Stomach (tissue), 19 donors: ENCODE measurements at places on chromosomes 11 and 22.

GRCh38 chr11:414318-414857, 411 bp downstream of the SIGIRR start:
- DNase-seq = no peak

DNA sequence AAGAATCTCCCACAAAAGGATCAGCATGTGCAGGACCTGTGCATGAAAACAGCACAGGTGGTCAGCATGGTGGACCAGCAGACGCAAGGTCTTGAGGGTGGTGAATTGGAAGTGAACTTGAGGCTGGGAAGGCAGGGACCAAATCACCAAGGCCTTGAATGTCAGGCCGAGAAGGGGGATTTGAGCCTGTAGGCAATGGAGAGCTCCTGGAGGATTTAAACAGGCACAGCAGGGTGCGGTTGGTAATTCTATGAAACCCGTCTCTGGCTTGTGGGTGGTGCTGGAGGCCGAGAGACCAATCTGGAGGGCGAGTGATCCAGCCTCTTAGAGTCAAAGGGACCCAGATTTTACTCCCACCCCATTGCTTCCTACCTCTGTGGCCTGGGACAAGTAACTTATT, 2.4 kb downstream of the TSKU start:
- DNase-seq = no peak

- DNase-seq = peak; percentile 92
Observed at GRCh38 chr22:41557401-41558240, 3.2 kb upstream of the CSDC2 start.

GRCh38 chr11:12330485-12331231, 46.7 kb upstream of the PARVA start:
- no peak for DNase-seq

- no peak for DNase-seq
Observed at GRCh38 chr11:4522339-4522738, 22.7 kb upstream of the OR52M1 start.

DNA sequence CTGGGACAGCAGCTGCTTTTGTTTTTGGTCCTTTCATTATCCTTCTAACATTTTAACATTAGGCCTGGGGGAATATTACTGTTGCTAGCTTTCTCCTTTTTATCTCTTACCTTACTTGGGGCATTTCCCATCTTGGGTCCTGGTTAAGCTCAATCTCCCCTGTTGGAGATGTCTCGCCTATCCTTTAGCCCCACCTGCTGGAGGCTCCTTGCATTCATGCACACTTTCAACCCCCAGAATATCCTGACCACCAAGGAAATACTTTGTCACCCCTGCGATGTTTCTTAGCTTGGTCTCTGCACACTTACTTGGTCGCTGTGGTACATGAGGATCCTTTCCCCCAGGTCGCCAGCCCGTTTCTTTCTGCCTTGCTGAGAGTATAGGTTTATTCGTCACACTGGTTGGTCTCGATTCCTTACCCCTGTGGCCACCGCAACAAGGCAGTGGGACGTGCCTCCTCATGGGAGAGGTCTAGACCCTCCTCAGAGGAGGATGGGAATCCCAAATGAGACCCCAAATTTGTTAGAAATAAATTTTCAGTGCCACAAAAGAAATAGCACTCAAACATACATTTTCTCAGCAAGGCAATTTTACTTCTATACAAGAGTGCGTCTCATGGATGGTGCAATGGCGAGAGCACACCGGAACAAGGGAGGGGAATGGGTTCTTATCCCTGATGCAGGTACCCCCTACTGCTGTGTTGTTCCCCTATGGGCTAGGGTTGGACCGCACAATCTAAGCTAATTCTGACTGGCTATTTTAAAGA, 5.4 kb upstream of the TXN2 start:
- DNase-seq = peak; percentile 72

- peak; percentile 88 for DNase-seq
Observed at GRCh38 chr11:48019217-48019584, 38.8 kb downstream of the PTPRJ start.

GRCh38 chr11:62592989-62593421, 1.7 kb upstream of the TUT1 start:
- DNase-seq = no peak

- DNase-seq = no peak
Observed at GRCh38 chr11:47593934-47594855, at the start of gene C1QTNF4. Gene C1QTNF4, minus strand, starts transcription at chr11:47594411. Its CDS starts 3,601 bp downstream, at chr11:47590810.

- DNase-seq = no peak
Observed at GRCh38 chr11:114598461-114598860, 2.9 kb upstream of the NXPE4 start.

DNA sequence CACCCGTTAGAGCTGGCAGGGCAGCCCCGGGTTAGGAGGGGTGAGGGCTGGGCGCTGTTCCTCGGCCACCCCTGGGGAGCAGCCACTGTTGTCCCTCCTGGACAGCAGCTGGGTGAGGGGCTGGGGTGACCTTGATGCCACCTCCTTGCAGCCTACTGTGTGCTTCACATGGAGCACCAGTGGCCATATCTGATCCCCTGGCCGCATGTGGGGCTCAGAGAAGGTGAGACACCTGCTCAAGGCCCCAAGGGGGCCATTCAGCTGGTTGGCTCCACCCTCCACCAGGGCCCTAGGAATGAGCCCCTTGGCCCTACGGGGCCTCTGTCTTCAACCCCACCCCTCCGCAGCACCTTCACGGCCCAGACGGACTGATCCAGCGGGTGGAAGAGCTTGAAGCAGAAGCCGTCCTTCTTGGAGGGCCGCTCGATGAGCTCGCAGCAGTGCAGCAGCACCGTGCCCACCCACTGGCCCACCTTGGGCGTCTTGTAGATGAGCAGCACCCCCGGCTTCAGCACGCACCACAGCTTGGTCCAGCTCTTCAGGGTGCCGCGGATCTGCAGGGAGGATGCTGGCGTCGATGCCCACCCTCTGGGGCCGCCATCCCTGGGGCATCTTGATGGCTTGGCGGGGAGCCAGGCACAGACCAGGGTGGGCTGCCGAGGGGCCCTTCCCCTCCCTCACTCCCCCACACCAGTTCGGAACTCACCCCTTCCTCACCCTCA, 44.9 kb downstream of the OSBPL5 start:
- DNase-seq = peak; percentile 17

DNA sequence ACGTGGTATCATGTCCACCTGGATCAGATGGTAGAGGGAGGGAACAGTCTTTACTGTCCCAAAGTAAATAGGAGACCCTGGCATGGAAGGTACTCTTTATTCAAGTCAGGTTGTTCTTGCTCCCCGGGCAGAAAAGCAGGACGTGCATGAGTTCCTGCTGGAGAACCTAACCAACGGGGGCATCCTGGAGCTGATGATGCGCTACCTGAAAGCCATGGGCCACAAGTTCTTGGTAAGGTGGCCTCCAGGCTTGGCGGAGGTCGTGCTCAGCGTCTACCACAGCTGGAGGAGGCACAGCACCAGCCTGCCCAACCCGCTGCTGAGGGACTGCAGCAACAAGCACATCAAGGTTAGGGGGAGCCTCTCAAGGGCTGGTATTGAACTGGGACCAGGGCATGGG, 48.7 kb downstream of the CABIN1 start:
- DNase-seq = no peak

DNA sequence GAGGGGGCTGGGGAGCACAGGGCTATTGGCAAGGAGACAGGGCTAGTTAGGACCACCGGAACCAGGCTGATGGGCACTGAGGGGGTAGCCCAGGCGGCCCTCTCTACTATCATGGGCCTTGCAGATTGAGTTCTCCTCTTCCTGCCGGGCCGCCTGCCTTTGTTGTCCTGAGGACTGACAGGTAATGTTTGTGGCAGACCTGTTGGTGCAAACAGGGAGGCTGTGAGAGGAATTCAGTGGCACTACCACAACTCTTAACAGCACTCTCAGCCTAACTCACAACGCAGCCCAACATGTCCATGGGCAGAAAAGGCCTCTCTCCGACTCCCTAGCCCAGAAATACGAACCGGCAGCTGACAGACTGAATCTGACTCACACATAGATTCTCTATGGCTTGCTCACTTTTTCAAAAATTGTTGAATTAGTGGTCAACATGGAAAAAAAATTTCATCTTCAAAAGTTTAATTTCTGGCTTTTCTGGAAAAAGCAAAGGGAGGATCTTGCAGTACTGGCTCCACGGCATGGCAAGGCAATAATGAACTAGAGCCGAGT, 11.4 kb downstream of the KCNJ5 start:
- no peak for DNase-seq

DNA sequence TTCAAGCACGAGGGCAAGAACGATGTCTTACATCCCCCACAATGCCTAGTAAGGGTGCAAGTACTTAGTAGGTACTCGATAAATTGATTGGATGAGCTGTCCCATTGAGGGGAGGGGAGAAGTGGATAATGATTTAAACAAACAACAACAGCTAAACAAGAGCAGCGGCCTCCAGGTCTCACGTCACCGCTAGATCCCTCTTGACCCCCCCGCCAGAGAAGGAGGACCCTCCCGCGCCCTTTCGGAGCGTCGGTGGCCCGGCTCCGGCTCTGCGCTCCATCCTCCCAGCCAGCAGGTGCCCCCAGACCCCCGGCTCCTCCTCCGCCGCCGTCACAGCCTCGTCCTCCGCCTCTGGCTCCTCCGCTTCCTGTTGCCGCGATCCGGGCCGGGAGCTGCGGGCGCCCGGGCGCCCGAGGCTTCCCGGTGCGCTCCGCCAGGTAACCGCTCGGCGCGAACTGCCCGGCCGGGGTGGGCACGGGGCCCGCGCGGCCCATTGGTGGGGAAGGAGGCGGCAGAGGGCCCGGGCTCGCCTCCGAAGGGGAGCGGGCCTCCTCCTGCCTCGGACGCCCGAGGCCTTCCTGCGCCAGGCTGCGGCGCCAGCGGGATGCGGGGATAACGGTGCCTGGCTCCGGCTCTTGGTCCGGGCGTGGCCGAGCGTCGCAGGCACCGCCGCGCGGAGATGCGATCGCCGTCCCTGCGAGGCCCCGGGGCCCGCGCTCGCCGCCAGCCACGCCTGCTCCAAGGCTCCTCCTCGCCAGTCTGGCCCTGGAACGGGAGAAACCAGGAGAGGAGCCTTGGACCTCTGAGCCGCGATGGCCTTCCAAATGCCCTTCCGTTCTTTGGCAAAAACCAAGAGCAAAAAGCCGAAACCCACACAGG, at the start of gene TLCD5:
TLCD5 (plus strand) TSS at position 368 of the 879 bp plus-strand sequence. CDS start 2,143 bp downstream, outside the sequence.
- DNase-seq = peak; percentile 55

DNA sequence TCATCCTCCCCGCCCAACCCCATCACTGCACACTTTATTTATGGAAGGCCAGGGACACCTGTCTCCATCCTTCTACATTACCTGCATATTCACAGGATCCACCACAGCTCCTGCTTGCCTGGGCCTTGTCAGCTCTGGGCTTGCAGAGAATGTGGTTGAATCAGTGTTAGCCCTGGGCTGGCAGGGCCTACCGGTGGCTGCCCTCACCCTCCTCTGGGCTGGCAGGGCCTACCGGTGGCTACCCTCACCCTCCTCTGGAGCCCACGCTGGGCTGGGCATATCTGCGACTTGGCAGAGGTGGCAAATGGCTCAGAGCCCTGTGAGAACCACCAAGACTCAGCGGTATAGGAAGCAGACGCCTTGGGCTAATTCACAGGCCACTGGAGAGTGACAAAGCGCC, 300.9 kb downstream of the NTM start:
- no peak for DNase-seq

DNA sequence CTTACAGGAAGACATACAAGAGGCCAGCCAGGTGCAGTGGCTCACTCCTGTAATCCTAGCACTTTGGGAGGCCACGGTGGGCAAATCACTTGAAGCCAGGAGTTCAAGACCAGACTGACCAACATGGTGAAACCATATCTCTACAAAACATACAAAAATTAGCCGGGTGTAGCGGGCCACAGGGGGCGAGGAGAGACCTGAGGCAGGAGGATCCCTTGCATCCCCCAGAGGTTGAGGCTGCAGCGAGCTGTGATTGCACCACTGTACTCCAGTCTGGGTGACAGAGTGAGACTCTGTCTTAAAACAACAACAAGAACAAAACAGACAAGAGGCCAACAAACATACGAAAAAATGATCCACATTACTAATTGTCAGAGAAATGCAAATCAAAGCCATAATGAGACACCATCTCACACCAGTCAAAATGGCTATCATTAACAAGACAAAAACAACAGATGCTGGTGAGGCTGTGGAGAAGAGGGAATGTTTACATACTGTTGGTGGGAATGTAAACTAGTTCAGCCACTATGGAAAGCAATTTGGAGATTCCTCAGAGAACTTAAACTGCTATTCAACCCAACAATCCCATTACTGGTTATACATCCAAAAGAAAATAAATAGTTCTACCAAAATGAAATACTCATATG, 498.8 kb upstream of the ARHGAP42 start:
- no peak for DNase-seq

- DNase-seq = peak; percentile 18
Observed at GRCh38 chr11:71293961-71294782, 41.8 kb upstream of the SHANK2 start.

GRCh38 chr22:50196256-50196655, 4.6 kb upstream of the SELENOO start:
- DNase-seq = no peak

GRCh38 chr11:58617976-58618557, 4.4 kb upstream of the CNTF start:
- DNase-seq = peak; percentile 28

- DNase-seq = no peak
Observed at GRCh38 chr11:46267930-46268329, 9.5 kb upstream of the CREB3L1 start.

GRCh38 chr22:46084943-46085827, 65.1 kb upstream of the PPARA start:
- DNase-seq = peak; percentile 66

GRCh38 chr11:31643857-31644256, 134.3 kb downstream of the ELP4 start:
- DNase-seq = peak; percentile 25

DNA sequence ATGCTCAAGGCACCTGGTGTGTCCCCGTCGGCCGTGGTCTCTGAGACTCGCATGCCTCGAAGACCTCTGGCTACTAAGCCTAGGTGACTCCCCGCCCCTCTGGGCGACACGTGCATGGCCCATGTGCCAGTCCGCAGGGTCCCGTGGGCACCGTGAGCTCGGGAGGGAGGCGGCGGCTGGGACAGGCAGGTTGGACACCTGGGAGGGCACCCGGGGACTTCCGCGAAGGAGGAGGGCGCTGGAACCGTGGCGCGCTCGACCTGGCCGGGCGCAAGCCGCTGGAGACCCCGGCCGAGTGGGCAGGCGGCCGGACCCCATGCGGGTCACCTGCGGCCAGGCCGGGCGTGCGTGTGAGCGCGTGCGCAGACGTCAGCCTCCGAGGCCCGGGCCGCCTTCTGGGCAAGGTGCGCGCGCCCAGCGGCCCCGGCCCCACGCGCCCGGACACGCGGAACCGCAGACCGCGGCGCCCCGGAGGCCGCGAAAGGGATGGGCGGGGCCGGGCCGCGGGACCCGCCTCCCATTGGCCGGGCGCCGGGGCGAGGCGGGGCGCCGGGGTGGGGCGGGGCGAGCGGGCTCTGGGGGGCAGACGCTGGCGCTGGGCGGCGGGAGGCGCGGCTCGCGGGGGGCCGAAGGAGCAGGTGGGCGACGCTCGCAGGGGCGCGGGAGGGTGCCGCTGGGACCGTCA, 579 bp upstream of the RASD2 start:
- DNase-seq = peak; percentile 66

DNA sequence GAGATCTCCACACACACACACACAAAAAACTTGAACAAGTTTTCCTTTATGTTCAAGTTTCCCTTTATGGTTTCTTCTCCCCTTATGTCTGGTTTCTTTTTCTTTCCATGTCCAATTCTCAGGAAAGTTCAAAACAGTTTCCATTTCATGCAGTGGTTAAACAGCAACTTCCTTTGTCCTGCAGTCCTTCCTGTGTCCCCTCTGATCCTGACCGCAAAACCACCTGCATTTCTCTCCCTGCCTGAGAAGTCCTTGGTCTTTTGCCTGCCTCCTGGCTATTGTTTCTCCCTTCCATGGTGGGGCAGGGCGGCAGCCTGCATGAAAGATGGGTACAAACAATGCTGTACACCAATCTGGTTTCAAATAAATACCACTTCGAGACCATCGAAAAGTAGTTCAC, 58.3 kb upstream of the SORL1 start:
- DNase-seq = no peak
